Upper lobe of left lung (tissue), 6 donors: ENCODE measurements at places on chromosomes 5 and 9. TPM values are rescaled to one million over a fixed set of nuclear protein-coding genes. Genes with fewer than 3 reads are reported as not detected.
A peak's percentile ranks its signal among the peaks of the same experiment; 100 is the strongest.

The INSL4 gene
- total RNA-seq = not detected

The TNFSF8 gene
- total RNA-seq = 2.6 TPM

The LOX gene
- 5.2 TPM for total RNA-seq

The REEP5 gene
- 48.5 TPM for total RNA-seq

The IFNA21 gene
- not detected for total RNA-seq

The ABCA1 gene
- total RNA-seq = 27.6 TPM

The PCDHGA10 gene
- 19.9 TPM for total RNA-seq

The CTNND2 gene
- 2.1 TPM for total RNA-seq

The RAB3C gene
- not detected for total RNA-seq

DNA sequence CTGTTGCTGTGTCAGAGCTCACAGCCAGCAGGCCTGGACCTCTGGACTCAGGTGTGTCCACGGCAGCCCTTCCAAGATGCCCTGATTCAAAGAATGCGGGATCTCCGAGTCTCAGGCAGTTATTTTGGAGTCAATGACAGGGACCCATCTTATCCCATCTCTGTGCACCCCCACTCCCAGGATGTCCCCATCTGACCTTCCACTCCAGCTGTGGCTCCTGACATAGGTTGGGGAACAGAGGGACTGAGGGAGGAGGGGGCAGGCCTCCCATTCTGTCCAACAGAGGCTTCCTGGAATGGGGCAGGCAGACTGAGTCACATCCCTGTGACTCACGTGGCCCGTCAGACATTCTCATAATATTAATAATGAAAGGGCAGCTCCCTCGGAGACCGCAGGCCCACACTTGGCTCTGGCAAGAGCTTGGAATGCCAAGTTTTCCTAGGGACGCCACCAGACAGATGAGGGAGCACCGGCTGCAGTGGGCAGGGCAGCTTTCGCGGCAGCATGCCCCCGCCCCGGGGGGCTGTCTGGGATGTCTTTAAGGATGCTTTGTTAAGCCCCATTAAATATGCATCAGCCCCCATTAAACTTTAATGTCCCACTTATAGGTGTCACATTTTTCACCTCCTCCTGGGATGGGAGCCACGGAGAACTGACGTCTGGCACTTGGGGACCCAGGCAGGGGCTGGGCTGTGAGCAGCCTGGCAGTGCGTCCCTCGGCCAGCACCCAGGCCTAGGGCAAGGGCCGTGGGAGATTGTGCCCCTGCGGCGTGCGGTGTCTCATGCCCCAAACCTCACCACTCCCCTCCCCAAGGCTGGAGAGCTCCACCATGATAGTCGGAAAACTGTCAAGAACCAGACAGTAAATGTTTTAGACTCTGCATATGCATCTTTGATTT is 23.6 kb upstream of the FIBCD1 start:
- no peak overlapping the region for H3K27ac ChIP-seq
- H3K27me3 ChIP-seq = no peaks in the 10 kb centered on the region
- H3K4me3 ChIP-seq = no peak overlapping the region
- H3K36me3 ChIP-seq = no peaks in the 10 kb centered on the region
- no peaks in the 10 kb centered on the region for H3K4me1 ChIP-seq
- DNase-seq = no peak

DNA sequence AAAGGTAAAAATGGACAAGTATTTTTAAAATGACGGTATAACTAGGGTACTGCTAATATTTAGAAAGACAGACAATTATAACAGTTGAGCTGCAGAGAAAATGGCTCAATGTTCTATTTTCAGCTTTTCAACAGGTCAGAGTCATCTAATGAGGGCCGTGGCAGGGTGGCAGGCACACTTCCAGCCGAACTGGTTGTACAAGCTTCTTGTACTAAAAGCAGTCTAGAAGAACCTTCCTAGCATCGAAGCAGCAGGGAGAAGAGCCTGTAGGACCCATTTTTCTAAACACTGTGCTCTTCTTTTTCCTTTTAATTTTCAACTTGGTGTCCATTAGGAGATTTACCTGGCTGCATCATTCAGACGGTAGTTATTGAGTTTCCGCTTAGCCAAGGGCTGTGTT is 85.6 kb downstream of the SLC28A3 start:
- DNase-seq = peak; percentile 83
- H3K27ac ChIP-seq = no peak overlapping the region
- no peak overlapping the region for H3K4me3 ChIP-seq

DNA sequence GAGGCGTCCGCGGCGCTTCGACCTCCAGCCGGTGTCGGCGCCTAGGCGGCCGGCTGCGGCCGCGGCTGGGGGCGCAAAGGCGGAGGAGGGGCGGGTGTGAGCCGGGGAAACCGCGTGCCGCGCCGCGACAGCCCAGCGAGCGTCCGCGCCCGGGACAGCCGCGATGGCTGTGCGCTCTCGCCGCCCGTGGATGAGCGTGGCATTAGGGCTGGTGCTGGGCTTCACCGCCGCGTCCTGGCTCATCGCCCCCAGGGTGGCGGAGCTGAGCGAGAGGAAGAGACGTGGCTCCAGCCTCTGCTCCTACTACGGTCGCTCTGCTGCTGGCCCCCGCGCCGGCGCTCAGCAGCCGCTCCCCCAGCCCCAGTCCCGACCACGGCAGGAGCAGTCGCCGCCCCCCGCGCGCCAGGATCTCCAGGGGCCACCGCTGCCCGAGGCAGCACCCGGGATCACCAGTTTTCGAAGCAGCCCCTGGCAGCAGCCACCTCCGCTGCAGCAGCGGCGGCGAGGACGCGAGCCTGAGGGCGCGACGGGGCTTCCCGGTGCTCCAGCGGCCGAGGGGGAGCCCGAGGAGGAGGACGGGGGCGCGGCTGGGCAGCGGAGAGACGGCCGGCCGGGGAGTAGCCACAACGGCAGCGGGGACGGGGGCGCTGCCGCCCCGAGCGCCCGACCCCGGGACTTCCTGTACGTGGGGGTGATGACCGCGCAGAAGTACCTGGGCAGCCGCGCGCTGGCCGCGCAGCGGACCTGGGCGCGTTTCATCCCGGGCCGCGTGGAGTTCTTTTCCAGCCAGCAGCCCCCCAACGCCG is 605 bp downstream of the CHSY3 start:
- no peaks in the 10 kb centered on the region for H3K36me3 ChIP-seq
- peaks cover 26% of the 10 kb centered on the region for H3K4me1 ChIP-seq
- peak overlapping the region; percentile 85 for H3K27ac ChIP-seq
- peak overlapping the region; percentile 73 for H3K4me3 ChIP-seq
- H3K27me3 ChIP-seq = peaks cover 13% of the 10 kb centered on the region

DNA sequence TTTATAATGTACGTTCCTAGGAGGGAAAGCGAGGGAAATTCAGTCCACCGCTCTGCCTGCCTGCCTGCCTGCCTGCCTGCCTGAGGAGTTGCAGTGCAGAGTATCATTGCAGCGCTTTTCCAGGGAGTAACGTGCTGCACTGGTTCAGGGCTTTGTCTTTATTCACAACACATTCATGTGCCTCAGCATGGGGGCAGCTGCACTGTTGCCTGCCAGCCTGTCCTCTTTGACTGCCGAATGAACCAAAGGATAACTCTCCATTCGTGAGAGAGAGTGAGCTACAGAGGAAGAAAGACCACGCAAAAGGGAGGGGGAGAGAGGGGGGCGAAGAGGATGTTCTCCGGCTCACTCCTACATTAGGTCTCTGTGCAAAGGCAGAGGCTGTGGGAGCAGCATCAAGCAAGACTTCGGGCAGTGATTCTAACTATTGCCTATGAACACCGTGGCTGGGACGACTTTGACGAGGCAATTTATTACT is 791.2 kb downstream of the MAT2B start:
- no peaks in the 10 kb centered on the region for H3K27me3 ChIP-seq
- DNase-seq = no peak
- no peak overlapping the region for H3K27ac ChIP-seq
- no peak overlapping the region for H3K4me3 ChIP-seq

- DNase-seq = peak; percentile 40
- H3K4me1 ChIP-seq = no peaks in the 10 kb centered on the region
Measured at GRCh38 chr9:79129865-79130480, 441.8 kb upstream of the TLE4 start.

DNA sequence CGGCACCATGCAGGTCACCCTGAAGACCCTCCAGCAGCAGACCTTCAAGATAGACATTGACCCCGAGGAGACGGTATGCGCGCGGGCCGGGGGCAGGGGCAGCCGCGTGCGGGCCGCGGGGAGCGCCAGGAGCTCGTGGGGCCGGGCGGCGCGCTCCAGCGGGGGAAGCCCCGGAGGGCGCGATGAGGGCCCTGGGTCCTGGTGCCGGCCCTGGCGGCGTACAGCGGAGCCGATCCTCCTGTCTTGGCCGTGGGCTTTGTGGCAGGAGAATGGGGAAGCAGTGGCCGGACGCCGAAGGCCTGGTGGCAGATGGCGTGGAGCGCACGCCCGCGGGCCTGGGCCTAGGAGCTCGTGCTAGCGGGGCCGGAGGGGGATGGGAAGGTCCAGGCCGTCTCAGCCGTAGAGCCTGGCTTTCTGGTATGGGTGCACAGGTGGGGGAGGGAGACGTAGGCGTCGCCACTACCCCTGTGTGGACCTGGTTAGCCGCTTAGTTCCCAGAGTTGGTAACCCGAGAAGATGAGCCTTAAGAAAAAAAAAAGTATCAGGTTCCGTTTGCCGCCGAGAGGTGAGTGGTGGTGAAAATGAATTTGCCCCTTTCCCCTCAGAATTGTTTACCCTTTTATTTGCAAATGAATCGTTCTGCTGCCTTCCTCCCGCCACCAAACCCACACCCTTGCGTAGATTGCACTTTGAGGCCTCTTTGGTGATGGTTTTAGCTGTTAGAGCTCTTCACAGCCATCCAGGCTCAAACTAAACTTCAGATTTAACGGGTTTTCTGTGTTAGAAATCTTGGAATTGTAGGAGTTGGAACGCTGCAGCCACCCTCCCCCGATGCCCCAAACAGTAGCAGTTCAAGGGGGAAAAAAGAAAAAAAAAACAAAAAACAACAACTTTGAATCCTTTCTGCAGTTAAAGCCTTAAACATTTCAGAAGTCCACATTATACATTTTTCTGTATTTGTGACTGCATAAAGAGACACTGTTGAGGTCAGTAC is 841 bp downstream of the RAD23B start:
- peak overlapping the region; percentile 80 for H3K4me3 ChIP-seq
- H3K27me3 ChIP-seq = no peaks in the 10 kb centered on the region
- DNase-seq = peak; percentile 92
- peak overlapping the region; percentile 97 for H3K27ac ChIP-seq

DNA sequence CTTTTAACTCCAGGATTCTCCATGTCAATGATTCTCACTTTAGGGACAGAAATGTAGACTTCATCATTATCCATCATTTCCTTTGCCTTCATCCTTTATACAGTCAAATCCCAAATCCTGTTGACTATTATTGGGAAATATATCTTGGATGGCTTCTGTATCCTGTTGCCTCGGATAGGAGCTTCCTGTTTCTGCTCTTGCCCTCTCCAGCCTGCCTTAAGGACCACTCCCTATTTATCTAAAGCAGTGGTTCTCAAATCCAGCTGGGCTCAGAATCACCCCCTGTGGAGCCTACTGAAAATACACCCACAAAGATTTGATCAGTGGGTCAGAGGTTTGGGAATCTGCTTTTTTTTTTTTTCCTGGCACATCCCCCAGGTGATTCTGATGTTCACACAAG is 8.5 kb downstream of the AFAP1L1 start:
- peaks cover 45% of the 10 kb centered on the region for H3K4me1 ChIP-seq
- DNase-seq = no peak
- peak overlapping the region; percentile 48 for H3K27ac ChIP-seq
- H3K27me3 ChIP-seq = no peaks in the 10 kb centered on the region
- no peaks in the 10 kb centered on the region for H3K36me3 ChIP-seq

GRCh38 chr5:171898386-171898785 is 108.1 kb downstream of the FBXW11 start:
- H3K27ac ChIP-seq = no peak overlapping the region
- peaks cover 30% of the 10 kb centered on the region for H3K36me3 ChIP-seq
- H3K4me3 ChIP-seq = no peak overlapping the region
- no peaks in the 10 kb centered on the region for H3K4me1 ChIP-seq
- no peaks in the 10 kb centered on the region for H3K27me3 ChIP-seq
- no peak for DNase-seq

DNA sequence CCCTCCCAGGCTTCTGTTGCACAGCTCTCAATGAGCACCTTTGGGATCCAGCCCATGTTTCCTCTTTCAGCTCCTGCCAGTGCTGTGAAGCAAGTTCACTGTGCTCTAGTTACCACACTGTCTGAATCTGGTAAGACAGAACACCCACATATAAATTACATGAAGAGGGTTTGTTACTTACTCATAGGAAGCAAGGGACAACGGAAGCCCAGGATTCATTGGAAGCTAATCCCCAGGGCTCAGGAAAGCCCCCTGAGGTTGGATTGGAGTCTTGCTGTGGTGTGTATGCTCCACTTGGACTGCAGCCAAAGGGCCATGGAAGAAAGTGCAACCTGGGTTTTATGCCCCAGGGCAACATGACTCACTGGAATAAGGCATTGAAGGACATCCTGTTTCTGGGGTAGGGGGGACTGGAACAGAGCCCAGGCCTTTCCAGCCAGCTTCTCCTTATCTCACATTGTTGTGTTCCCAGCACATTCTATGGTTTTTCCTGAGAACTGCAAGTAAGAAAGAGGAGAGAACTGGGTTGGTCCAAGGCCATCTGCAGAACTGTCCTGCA is 15.6 kb upstream of the CLK4 start:
- H3K27ac ChIP-seq = no peak overlapping the region
- H3K4me1 ChIP-seq = no peaks in the 10 kb centered on the region
- no peaks in the 10 kb centered on the region for H3K27me3 ChIP-seq
- DNase-seq = no peak
- no peaks in the 10 kb centered on the region for H3K36me3 ChIP-seq

GRCh38 chr9:88949425-88949824 is 41.8 kb upstream of the S1PR3 start:
- no peak overlapping the region for H3K27ac ChIP-seq
- H3K4me3 ChIP-seq = no peak overlapping the region
- H3K27me3 ChIP-seq = no peaks in the 10 kb centered on the region
- DNase-seq = no peak
- no peaks in the 10 kb centered on the region for H3K36me3 ChIP-seq

GRCh38 chr5:107468276-107468675 is 202.5 kb downstream of the EFNA5 start:
- H3K4me3 ChIP-seq = no peak overlapping the region
- no peak for DNase-seq
- no peaks in the 10 kb centered on the region for H3K4me1 ChIP-seq
- no peak overlapping the region for H3K27ac ChIP-seq

- no peaks in the 10 kb centered on the region for H3K4me1 ChIP-seq
- no peaks in the 10 kb centered on the region for H3K27me3 ChIP-seq
- no peak overlapping the region for H3K4me3 ChIP-seq
- no peak for DNase-seq
- no peak overlapping the region for H3K27ac ChIP-seq
- no peaks in the 10 kb centered on the region for H3K36me3 ChIP-seq
Measured at GRCh38 chr9:98584059-98584458, 124.7 kb downstream of the GABBR2 start.

DNA sequence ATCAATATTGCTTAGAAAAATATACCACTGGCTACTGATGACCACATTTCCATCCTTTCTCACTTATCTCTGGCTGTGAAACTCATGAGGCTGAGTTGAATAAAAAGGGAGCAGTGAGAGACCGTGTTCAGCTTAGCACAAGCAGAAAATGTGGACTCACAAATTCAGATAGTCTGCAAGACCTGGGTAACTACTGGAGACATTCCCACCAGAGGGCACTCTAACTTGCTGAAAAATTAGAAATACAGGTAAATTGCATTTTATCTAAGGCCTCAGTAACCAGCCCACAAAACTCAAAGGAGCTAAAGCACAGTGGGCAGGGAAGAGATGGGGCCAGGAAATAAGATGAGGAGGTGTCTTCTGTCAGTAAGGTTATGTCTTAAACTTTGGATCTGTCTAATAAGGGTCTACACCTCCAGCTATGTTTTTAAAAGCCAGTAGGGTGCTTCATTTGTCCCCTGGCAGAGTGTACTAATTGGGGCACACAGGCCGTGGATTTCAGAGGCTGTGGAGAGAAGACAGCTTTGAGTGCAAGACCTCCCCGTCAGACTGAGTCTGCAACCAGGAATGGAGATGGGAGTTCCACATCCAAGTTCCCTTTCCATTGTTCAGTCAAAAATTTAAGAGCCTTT is 8.7 kb upstream of the NDUFB6 start:
- no peaks in the 10 kb centered on the region for H3K4me1 ChIP-seq
- no peak overlapping the region for H3K4me3 ChIP-seq
- no peaks in the 10 kb centered on the region for H3K36me3 ChIP-seq
- DNase-seq = no peak
